ENCODE measurements at places on chromosomes 5 and 9.

DNA sequence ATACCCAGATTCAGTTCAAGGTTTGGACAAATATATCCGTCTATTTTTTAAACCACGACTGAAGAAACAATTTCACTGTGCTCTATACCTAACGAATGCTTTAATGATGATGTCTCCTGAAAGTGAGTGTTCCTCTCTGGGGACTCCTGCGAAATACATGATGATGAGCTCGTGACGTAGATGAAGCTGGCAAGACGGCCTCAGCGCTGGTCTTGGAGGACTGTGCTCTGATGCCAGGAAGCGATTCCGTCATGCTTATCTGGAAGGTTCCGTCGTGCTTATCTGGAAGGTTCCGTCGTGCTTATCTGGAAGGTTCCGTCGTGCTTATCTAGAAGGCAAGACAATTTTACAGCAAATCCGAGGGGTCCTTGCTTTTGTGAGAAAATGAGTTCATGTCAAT is 250.8 kb upstream of the IRX2 start:
- no peak for DNase-seq

DNA sequence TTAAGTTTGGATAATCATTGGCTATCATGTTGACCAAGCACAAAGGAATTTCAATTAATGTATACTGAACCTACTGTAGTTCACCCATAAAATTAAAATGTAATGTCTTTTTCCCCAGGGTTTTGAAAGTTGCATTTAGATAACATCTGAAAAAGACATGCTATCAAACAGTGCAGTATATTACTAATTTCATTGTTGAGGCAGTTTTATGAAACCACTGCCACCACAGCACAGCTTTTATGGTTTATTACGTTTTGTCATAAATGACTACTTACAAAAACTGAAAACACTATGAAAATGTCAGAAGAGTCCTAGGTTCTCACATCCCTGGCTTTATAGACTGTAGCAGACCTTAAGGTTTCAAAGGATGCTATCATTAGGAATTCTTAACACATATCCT is 32.0 kb upstream of the HAPLN1 start:
- DNase-seq, result no peak

GRCh38 chr5:107539726-107540330 is 130.9 kb downstream of the EFNA5 start:
- no peak for DNase-seq

GRCh38 chr9:121538221-121538620 is 38.6 kb upstream of the GGTA1 start:
- DNase-seq, result no peak

GRCh38 chr9:110308633-110309038 is 29.0 kb downstream of the TXNDC8 start:
- no peak for DNase-seq

GRCh38 chr5:166695326-166695725 is 1596.1 kb upstream of the WWC1 start:
- DNase-seq, result no peak

DNA sequence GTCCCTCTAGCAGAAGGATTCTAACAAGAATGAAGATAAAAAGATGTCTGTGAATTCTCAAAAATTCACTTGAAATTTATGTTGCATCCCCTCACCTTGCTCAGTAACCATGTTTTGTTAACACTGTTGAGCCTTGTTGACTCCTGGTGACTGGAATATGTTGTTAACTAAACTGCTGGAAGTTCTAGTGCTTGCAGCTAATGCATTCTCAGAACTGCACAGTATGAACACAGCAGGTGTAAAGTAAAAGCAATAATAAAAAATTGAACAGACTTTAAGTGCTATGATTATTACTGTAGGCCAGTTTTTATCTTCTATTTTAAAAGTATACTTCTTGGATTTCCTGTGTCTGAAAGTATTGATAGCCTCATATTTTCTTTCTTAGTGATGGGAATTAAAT is 388.7 kb upstream of the PTPRD start:
- no peak for DNase-seq

- no peak for DNase-seq
These were observed 40.4 kb upstream of the MACIR start for GRCh38 chr5:103218164-103218563.

DNA sequence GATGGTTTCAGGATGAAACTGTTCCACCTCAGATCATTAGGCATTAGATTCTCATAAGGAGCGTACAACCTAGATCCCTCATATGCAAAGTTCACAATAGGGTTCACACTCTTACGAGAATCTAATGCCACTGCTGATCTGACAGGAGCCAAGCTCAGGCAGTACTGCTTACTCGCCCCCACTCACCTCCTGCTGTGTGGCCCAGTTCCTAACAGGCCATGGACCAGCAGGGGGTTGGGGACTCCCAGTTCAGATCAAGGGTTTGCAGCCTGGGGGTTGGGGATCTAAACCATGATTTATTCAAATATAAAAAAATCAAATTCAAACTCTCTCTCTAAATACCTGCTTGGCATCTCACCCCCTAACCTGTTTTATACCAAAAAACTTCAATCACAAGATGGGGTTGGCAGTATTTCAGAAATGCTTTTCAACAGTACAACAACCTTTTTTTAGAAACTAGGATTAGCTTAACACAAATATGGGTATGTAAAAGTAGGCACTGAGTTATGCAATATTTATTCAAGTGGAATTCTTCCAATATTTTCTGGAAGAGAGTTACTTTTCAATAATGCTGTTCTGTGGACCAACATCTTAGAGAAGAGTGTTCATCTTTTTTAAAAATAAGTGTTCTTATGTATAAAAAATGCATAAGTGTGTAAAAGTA is 30.1 kb upstream of the SLC12A2 start:
- no peak for DNase-seq

GRCh38 chr9:34651321-34651720 is 664 bp upstream of the IL11RA start:
- DNase-seq, result no peak

DNA sequence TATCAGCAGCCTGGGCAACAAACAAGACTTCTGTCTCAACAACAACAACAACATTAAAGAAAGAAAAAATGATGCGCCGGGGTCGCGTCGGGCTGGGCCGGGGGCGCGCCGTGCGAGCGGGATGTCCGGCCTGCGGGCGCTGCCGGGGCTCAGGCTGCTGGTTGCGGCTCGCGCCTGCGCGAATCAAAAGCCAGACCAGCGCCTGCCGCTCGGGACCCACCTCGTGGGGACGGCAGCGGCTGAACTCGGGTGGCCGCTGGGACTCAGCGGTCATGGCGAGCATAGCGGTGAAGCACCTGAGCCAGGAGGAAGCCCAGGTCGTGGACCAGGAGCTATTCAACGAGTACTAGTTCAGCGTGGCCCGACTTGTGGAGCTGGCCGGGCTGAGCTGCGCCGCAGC is 11.9 kb upstream of the NHP2 start:
- DNase-seq, result no peak

DNA sequence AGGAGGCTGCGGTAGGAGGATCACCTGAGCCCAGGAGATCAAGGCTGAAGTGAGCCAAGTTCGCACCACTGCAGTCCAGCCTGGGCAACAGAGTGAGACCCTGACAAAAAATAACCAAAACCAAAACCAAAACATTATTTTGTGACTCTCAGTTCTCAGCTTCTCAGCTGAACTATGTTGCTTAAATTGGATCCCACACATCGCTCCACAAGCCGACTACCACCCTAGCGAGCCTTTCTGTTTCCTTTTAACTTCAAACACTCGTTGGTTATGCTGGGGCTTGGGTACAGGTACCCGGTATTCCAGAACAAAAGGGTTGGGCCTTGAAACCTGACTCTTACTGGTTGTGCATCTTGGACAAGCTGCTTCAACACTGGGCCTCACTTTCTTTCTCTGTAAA is 3.8 kb upstream of the PTGS1 start:
- DNase-seq, result no peak

- DNase-seq, result no peak
These were observed 133.1 kb upstream of the POU5F2 start for GRCh38 chr5:93874491-93874890.

DNA sequence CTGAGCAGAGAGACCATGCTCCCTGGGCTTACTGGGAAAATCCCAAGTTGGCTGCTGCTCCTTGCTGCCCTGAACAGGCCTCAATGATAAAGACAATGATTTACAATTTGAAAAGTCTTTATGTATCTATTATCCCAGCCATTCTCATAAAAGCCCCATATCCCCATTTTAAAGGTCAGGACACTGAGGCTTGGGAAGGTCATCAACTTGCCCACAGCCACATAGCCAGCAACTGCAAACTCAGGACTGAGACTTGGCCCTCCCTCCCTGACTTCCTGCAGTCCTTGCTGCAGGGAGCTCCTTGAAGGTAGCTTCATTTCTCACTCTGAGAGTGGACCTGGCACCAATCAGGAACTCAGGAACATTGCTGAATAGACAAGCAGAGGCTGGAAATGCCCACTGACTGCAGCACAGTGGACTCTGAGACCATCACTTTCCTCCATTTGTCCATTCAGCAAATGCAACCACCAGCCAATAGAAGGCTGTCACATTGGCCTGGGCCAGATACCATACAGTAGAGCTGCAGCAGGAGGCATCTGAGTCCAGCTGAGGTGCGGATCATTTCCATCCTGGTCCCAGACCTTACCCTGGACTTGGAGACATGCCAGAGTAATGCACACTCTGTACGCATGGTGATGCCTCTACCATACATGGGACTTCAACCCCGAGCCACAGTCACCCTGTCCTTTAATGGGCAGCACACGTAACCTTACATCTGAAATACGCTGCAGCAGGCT is 18.3 kb downstream of the TNIP1 start:
- no peak for DNase-seq

GRCh38 chr5:107778647-107779046 is 107.9 kb upstream of the EFNA5 start:
- DNase-seq, result no peak

DNA sequence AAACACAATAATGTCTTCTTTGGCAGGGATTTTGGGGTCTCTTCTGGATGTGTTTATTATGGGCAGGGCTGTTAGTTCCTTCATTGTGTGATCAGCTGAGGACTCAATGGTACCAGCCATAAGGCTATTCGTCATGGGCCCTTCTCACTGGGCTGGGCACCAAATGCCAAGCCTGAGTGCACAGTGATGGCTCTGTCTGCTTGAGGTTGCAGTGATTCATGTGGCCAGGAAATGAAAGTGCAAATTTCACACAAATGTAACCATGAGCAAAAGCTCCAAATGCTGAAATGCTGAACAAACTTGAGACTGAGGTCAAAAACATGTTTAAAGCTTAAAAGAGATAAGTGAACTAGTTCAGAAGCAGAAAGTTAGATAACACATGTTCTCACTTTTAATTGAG is 191.0 kb downstream of the TARS1 start:
- DNase-seq, result no peak

- no peak for DNase-seq
These were observed 205.2 kb upstream of the EDIL3 start for GRCh38 chr5:84589926-84590325.

GRCh38 chr9:16062542-16063240 is 509.8 kb downstream of the CCDC171 start:
- DNase-seq, result no peak

GRCh38 chr5:150036513-150036912 is 36.0 kb downstream of the HMGXB3 start:
- no peak for DNase-seq

- no peak for DNase-seq
These were observed 16.3 kb downstream of the AKNA start for GRCh38 chr9:114371343-114371944.

GRCh38 chr5:77707791-77708190 is 68.3 kb downstream of the TBCA start:
- no peak for DNase-seq

DNA sequence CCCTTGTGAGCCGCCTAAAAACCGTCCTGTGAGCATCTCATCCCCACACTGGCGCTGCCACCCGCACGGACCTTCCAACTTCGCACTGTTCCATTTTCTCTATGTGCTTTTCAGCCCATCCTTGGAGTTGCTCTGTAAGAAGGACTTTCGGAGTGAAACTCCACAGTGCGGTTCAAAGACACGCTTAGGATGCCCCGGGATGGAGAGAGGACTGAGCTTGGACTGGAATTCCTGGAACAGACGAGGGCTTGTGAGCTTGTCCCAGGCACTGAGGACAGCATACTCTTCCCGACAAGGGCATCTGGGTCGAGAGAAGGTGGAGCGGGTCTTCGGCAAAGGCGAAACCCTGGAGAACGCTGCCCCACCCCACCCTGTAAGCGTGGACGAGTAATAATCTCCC is 187.8 kb downstream of the MEF2C start:
- no peak for DNase-seq

GRCh38 chr5:14357441-14357840 is 214.3 kb downstream of the TRIO start:
- DNase-seq, result no peak

- DNase-seq, result peak; percentile 42
These were observed 974 bp downstream of the C9orf40 start for GRCh38 chr9:74951725-74952151.

DNA sequence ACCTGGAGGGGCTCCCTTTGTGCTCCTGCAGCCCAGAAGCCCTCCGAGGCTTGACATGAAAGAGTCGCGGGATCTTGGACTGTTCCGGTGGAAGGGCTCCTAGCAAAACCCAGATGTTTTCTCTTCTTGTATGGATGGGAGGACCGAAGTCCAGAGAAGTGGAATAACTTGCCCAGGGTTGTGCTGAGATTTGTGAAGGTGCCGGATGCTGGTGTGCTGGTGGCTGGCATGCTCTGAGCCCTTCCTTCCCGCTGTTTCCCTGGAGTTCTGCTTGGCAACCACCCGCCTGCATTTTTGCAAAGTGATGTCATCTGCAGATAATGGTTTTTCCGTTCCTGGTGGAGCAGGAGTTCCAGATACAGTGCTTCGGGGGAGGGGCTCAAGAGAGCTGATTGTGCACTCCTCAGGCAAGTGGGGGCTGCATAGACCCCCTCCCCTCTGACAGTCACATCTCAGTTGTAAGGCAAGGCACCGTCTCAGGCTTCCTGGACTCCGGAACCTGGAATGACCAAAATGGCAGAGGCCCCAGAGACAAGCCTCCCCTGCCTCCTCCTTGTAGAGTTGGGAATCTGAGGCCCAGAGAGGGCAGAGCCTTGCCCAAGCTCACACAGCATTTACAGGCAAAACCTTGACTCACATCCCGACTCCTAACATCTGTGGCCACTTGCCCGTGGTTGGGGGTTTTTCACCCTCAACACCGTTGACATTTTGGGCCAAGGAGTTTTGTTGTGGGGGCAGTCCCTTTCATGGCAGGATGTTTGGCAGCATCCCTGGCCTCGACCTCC is 157.0 kb downstream of the RGS3 start:
- DNase-seq, result peak; percentile 83

- DNase-seq, result no peak
These were observed 94.0 kb upstream of the PTGER4 start for GRCh38 chr5:40585537-40586267.

- DNase-seq, result no peak
These were observed 33.1 kb upstream of the PRLR start for GRCh38 chr5:35263266-35263877.

- DNase-seq, result no peak
These were observed 293.4 kb downstream of the PDE4D start for GRCh38 chr5:59600153-59600552.

GRCh38 chr5:40089269-40089668 is 590.4 kb upstream of the PTGER4 start:
- DNase-seq, result no peak

GRCh38 chr5:158953929-158954534 is 145.7 kb downstream of the EBF1 start:
- no peak for DNase-seq
